ENCODE measurements at places on chromosomes 11 and 22. TPM values are rescaled to one million over a fixed set of nuclear protein-coding genes. Genes with fewer than 3 reads are reported as not detected.

Gene MICALL1
- 33.6 TPM for total RNA-seq

Gene OR52H1
- total RNA-seq = not detected

Gene SSH3
- total RNA-seq = 6.9 TPM

Gene SLC22A6
- not detected for total RNA-seq

GRCh38 chr11:95339086-95339901 is 108.3 kb upstream of the SESN3 start:
- no peak for DNase-seq

- no peak for DNase-seq
These were observed 61.4 kb upstream of the MTMR2 start for GRCh38 chr11:95985174-95985808.

- DNase-seq = no peak
These were observed 11.8 kb downstream of the MB start for GRCh38 chr22:35605369-35605680.

DNA sequence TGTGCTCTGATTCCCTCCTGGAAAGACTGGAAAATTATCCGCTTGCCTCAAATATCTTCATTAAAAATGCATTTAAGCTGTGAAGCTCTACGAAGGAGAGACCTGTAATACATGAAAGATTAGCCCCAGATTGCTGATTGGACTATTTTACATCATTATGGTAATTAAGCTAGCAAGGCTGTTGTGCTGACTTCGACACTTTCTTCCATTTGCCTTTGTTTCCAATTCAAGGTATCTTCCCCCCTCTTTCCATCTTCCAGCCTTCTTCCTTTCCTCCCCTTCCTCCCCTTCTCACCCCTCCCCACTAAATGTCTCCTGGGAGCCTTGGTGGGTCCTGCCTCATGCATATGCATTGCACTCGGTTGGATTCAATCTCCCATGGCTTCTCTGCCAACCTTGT is 710.8 kb downstream of the OPCML start:
- no peak for DNase-seq

DNA sequence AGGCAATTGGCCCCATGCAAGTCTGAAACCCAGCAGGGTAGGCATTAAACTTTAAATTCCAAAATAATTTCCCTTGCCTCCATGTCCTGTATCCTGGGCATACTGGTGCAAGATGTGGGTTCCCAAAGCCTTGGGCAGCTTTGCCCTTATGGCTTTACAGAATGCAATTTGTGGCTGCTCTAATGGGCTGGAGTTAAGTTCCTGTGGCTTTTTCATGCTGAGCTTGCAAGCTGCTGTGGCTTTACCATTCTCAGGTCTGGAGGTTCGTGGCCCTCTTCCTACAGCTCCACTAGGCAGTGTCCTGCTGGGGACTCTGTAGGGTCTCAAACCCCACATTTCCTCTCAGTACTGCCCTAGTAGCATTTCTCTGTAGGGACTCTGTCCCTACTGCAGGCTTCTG is 15.0 kb upstream of the BIRC3 start:
- no peak for DNase-seq

DNA sequence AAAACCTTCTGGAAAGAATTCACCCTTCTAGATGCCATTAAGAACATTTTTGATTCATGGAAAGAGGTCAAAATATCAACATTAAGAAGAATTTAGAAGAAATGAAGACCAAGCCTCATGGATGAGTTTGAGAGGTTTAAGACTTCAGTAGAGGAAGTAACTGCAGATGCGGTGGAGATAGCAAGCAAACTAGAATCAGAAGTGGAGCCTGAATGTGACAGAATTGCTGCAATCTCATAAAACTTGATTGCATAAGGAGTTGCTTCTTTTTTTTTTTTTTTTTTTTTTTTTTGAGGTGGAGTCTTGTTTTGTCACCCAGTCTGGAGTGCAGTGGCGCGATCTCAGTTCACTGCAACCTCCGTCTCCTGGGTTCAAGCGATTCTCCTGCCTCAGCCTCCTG is 51.6 kb downstream of the MS4A13 start:
- no peak for DNase-seq

DNA sequence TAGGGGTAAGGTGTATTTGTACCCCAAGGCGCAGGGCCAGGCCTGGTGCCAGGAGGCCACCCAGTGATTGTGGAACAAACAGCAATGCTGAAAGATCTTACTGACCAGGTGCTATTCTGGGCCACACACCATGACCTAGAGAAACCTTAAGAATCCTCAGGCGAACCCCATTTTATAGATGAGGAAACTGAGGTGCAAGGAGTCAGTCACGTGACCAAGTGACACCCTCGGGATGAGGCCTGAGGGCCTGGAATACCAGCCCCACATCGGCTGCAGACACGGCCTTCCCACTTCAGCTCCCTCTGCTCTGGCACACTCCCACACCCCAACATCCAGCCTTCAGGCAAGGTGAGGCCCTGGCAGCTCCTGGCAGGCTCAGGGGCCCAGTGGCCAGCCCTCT is 13.1 kb downstream of the CABP7 start:
- DNase-seq = no peak
